ENCODE measurements at places on chromosomes 4 and X.

DNA sequence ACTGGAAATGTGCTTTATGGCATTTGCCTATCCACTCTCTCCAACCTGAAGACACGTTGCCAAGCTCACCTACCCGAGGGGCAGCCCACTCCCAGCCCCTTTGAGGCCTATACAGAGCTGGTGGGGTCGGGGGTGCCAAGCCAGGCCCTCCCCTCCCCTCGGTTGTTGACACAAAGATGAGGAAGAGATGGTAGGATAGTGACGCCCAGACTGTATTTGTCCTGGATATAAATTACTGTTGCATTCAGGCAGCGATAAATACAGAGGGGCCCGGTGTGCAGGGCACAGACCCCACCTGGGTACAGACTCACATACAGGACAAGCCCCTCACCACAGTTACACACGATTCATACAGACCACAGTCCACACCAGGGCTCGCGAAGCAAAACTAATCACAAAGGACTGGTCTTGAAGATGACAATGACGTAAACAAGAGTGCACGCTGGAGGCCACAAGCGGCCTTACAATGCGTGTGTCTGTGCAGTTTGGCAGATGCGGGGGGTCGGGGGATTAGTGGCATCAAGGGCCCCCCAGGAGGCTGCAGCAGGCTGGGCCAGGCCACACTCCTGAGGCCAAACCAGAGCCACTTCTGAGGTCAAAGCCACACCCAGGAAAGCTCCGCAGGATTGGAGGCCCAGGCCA is 14.6 kb downstream of the DGKQ start:
- no peak for DNase-seq

- DNase-seq, result no peak
These were observed 9.5 kb downstream of the EPGN start for GRCh38 chr4:74317616-74318246.

DNA sequence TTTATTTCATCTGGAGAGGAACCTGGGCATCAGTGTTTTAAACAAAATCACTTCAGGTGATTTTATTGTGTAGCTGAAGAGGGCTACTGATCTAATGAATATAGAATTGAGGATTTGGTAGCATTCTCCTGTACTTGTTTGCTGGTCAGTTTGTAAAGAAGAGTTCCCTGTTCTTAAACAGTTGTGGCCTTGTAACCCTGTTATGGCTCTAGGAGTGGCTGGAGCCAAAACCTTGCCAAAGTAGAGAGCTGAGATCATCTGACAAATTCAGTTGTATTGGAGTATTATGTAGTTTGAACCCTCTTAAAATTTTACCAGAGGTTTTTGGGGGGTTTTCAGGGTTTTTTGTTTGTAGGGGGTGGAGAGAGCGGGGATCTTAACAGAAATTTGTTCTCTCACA is 36.5 kb downstream of the USP9X start:
- DNase-seq, result no peak

GRCh38 chr4:184588893-184589292 is 60.4 kb downstream of the CASP3 start:
- no peak for DNase-seq

GRCh38 chr4:136763919-136764318 is 768.4 kb downstream of the PCDH18 start:
- no peak for DNase-seq

DNA sequence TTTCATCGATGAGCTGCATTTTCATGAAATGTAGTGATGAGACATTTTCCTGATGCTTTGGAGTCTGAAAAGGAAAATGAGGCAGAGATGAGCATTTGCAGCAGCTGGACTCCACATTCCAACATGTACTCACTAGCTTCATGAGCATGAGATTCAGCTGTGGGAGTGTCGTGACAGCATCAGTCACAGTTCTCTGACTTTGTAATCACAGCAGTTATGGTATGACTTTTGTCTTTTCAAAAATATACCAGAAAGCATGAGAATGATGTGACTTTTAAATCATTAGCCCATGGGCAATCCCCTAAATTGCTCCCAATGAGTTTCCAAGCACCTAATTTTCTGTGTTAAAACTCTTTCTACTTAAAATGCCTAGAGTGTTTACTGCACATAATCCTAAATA is 18.3 kb upstream of the MSL3 start:
- no peak for DNase-seq

GRCh38 chr4:76322236-76322635 is 15.7 kb downstream of the STBD1 start:
- DNase-seq, result no peak

- no peak for DNase-seq
These were observed 12.1 kb downstream of the APLN start for GRCh38 chrX:129642641-129643040.

GRCh38 chr4:174260099-174260498 is 23.4 kb downstream of the FBXO8 start:
- no peak for DNase-seq

GRCh38 chr4:182286931-182287330 is 43.7 kb downstream of the TENM3 start:
- DNase-seq, result no peak

GRCh38 chr4:146585761-146586333 is 52.8 kb upstream of the POU4F2 start:
- no peak for DNase-seq

DNA sequence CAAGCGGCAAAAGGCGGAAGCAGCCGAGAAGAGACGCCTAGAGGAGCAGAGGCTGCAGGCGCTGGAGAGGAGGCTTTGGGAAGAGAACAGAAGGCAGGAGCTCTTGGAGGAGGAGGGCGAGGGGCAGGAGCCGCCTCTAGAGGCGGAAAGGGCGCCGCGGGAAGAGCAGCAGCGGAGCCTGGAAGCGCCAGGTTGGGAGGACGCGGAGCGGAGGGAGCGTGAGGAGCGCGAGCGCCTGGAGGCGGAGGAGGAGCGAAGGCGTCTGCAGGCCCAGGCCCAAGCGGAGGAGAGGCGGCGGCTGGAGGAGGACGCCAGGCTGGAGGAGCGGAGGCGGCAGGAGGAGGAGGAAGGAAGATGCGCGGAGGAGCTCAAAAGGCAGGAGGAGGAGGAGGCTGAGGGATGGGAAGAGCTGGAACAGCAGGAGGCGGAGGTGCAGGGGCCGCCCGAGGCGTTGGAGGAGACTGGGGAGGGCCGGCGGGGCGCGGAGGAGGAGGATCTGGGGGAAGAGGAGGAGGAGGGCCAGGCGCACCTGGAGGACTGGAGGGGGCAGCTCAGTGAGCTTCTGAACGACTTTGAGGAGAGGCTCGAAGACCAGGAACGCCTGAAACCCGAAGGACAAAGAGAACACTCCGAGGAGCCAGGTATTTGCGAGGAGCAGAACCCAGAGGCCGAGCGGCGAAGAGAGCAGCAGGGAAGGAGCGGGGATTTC is 72.9 kb downstream of the AASDH start:
- no peak for DNase-seq

DNA sequence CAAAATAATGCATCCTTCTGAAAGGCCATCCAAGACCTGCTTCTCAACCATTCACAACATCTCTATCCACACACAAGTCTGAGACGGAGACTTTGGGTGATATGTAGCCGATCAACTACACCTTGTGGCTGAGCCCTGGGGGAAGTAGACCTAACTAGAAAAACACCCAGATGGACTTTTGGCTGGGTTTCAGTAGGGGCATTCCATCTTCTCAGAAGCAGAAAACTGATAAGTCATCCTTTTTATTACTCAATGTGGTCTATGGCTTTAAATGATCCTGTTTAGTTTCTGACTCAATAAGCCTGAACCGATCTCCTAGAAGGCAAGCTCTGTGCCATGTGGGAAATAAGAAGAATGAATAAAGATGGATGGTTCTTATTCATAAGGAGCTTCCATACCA is 82.5 kb upstream of the AFF2 start:
- no peak for DNase-seq

DNA sequence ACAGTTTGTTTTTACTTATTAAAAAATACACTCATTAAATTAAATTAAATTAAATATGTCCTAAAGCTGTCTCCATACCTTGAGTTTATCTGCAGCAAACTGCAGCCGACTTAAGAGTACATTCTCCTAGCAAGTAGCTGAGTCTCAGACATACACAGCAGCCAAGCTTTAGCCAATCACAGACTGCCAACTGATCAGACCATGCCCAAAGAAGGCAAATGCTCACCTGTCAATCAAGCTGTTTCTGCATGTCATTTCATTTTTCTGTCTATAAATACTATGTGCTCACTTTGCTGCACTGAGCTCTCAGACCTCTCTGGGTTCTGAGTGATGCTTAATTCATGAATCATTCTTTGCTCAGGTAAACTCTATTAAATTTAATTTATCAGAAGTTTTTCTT is 280.9 kb upstream of the EPHA5 start:
- no peak for DNase-seq

- DNase-seq, result no peak
These were observed 53.7 kb upstream of the NKX1-1 start for GRCh38 chr4:1459722-1460511.

- no peak for DNase-seq
These were observed 54.4 kb upstream of the USP26 start for GRCh38 chrX:133151336-133151735.

All from NCI-H526 treated with DMSO at 0.1 percent for 48 hours (cell line).